ENCODE measurements at places on chromosomes 7 and 10.

- no peak for DNase-seq
Observed at GRCh38 chr7:152158801-152159587, 133.5 kb downstream of the GALNT11 start.

DNA sequence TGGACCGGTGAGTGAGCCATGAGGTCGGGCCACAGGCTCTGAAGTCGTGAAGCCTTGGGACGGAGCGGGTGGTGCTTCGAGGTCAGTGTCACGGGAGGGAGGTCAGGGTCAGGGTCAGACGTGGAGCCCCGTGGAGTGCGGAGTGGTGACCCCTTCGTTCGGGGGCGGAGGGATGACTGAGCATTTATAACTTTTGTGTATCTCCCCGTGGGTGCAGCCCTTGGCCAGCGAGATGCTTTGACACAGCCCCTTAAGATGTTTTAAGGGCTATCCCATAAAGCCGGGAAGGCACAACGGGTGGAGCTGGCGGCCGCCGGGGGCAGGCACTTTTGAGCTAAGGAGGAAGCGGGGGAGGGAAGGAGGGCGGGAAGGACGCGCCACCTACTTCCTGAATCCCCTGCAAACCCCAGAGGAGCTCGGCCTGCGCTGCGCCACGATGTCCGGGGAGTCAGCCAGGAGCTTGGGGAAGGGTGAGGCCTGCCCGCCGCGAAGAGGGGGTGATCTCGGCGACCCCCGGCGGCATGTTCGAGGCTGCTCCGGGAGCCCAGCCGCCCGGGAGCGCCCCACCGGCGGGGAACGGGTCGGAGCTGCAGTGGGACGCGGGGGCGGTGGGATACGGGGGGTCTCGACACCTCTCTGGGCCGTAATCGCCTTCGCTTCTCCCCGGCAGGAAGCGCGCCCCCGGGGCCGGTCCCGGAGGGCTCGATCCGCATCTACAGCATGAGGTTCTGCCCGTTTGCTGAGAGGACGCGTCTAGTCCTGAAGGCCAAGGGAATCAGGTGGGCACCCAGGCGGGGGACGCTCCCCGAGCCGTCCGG lies at the start of gene GSTO1:
Gene GSTO1 (plus strand): TSS at position 400 of the 818 bp plus-strand sequence. CDS start 37 bp downstream, at position 437.
- DNase-seq = peak; percentile 62

DNA sequence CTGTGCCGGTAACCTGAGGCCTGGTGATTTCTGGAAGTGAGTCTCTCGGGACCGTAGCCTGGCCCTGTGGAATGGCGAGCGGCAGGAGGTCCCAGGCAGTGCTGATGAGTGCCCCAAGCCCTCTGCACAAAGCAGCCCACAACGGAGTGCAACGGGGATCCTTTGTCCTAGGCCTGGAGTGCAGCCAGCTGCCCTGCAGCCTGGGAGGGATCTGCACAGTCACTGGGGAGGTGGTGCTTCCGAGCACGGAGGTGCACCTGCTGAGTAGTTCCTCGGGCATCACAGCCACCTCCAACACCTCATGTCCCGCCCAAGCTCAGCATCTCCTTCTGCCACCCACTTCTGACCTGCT lies 162.8 kb upstream of the ZMIZ1 start:
- DNase-seq = no peak

- DNase-seq = no peak
Observed at GRCh38 chr10:50385624-50386023, 134.3 kb upstream of the ASAH2 start.

- DNase-seq = no peak
Observed at GRCh38 chr10:75910032-75910431, 478.6 kb downstream of the LRMDA start.

DNA sequence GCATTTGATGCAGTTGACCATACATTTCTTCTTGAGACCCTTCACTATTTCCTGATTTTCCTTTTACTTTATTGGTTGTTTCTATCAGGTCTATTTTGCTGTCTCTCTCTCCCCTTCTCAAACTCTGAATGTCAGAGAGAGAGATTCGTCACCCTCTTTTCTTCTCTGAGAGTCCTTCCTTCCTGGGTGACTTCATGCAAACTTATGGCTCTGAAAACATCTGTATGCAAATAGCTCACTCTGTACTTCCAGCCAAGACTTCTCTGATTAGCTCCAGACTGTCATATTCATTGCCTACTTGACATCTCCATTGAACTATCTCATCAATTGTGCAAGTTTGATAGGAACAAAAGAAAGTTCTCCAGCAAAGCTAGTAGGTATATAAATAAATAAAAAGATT lies 191.7 kb upstream of the KLF6 start:
- no peak for DNase-seq

GRCh38 chr10:3935933-3936359 lies 150.9 kb upstream of the KLF6 start:
- no peak for DNase-seq

DNA sequence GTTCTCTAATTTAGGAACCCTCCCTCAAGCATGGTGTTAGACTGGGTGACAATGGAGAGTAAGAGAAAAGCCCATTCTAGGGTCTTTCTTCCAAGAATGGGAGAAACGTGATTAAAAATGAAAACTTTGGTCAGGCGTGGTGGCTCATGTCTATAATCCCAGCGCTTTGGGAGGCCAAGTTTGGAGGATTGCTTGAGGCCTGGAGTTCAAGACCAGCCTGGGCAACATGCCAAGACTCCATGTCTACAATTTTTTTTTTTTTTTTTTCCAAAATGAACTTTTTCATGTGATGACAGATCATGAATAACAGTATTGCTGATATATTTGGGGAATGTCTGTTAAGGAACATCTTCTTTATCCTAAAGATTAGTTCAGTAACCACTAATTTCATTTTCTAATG lies 194.6 kb downstream of the MLLT10 start:
- DNase-seq = no peak

- DNase-seq = no peak
Observed at GRCh38 chr7:93375603-93376002, 143.4 kb downstream of the VPS50 start.

DNA sequence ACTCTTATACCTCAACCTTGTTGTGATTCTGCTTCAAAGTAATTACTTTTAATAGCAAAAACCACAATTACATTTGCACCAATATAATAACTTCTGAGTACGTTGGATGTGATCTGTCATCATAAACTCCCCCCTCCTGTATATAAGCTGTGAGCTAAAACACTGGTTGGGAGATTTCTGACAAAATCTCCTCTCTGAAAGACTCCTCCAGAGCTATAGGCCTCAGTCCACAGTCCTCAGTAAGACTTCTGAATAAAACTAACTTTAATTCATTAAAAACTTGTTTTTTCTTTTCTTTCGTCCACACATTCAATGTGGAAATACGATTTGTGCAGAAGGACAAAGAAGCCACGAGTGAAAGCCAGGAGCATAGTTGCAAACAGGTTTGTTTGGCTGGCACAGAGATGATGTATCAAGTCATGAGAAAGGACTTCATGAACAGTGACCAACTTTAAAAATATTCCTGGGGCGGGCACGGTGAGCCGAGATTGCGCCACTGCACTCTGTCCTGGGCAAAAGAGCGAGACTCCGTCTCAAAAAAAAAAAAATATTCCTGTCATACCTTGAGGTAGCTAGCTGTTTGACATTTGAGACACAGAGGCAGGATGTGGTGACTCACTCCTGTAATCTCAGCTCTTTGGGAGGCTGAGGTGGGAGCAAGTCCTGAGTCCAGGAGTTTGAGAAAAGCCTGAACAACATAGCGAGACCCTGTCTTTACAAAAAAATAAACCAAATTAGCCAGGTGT lies 91.1 kb upstream of the ARHGAP21 start:
- no peak for DNase-seq

DNA sequence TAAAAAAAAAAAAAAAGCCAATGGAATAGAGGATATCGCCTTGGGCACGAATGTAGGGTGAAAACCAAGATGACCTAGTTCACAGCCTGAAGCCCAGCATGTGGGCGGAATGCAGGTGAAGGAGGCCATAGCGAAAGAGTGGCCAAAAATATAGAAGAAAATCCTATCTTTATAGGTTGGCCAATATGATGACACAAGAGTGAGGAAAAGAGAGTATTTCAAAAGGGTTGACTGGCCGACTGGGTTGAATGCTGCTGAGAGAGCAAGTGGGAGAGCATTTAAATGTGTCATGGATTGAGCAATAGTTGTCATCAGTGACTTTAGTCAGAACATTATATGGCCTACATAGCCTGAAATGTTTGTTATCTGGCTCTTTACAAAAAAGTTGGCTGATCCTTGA lies 17.2 kb upstream of the GLI3 start:
- no peak for DNase-seq

DNA sequence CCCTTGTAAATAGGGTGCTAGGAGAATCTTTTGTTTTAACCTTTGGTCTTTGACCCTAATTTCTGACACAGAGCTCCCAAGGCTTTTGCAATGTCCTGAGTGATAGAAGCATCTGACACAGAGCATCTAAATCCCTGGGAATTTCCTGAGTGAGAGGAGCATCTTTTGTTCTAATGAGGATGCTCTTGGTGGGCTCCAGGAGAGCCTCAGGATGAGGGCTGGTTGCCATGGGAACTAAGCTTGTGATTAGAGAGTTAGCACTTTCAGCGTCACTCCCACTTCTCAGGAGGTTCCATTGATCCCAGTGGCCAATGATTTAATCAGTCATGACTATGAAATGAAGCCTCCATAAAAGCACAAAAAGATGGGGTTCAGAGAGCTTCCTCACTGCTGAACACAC lies 264.8 kb downstream of the KIF20B start:
- no peak for DNase-seq

GRCh38 chr7:158358926-158359645 lies 228.5 kb downstream of the PTPRN2 start:
- peak; percentile 3 for DNase-seq

GRCh38 chr10:68721673-68722335 lies 765 bp downstream of the CCAR1 start:
- DNase-seq = no peak

GRCh38 chr10:33333260-33334101 lies 986 bp downstream of the NRP1 start:
- peak; percentile 62 for DNase-seq

GRCh38 chr7:23216021-23216420 lies 30.6 kb upstream of the GPNMB start:
- DNase-seq = no peak

DNA sequence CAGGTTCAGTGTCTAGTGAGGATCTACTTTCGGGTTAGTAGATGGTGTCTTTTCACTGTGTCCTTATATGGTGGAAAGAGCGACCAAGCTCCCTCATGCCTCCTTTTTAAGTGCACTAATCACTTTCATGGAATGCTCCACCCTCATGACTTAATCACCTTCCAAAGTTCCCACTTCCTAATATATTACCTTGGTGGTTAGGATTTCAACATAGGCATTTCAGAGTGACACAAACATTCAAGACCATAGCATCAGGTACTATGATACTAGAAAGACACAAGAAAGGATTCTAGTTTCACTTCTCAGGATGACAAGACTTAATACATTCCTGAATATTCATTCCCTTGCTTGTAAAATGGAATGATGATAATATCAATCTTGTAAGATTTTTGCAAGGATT lies 119.1 kb upstream of the FAM3C start:
- DNase-seq = no peak

DNA sequence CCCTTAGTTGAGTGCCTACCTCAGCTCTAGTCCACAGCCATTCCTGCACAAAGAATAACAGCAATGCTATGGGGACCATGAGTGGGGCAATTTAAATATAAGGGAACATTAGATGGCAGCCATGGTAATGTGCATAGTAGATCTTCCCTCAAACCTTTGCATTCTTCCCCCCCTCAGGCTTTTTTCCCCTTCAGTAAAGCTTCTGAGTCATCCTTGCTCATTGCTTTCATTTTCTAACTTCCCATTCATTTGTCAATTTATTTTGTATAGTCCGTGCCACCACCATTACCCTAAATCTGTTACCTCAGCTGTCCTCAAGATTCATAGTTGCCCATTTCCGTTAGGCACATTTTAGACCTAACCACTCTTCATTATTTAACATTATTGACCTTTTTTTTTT lies 10.7 kb downstream of the HECTD2 start:
- DNase-seq = no peak

GRCh38 chr10:77673101-77673500 lies 35.5 kb upstream of the KCNMA1 start:
- DNase-seq = no peak

DNA sequence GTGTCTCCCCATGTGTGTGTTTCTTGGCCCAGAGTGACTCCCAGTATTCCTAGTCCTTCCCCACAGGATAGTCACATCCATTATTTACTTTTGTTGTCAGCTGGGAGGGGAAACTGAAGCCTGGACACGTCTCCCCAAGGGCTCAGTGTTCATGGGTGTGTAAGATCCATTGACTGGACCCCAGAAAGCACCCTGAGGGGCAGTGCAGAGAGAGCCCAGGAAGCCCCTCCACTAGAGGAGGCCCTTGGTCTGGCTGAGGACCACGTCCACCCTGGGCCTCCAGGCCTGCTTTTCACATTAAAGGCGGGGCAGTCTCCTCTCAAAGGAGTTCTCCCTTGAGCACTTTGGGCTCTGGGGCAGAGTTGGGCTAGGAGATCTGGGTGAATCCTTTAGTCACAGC lies 21.3 kb downstream of the ZNF783 start:
- no peak for DNase-seq

GRCh38 chr7:23523486-23524075 lies 8.2 kb downstream of the TRA2A start:
- no peak for DNase-seq

- no peak for DNase-seq
Observed at GRCh38 chr10:88908194-88908593, 28.1 kb downstream of the STAMBPL1 start.

- DNase-seq = peak; percentile 74
Observed at GRCh38 chr7:116210345-116211005, at the start of gene TES. Gene TES (plus strand): TSS chr7:116210539. CDS start chr7:116210708, 169 bp downstream.

GRCh38 chr7:157339777-157340677 lies 3.2 kb downstream of the DNAJB6 start:
- peak; percentile 80 for DNase-seq

DNA sequence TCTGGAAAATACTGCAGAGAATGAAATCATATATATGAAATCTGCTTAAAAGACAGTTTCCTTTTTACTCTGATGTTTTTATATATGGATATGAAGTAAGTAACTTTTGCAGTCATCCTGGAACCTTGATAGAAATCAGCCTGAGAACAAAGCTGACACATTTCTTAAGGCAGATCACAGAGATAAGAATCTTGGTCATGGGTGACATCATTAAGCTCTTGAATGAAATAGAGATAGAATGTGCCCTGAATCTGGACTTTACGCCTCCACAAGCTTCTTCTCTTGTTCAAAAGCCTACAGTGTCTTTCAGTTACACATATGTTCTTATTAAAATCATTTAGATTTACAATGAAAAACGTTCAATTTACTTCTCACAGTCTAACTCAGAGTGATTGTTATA lies 319.1 kb upstream of the CNTNAP2 start:
- no peak for DNase-seq

GRCh38 chr7:24137338-24137737 lies 146.7 kb upstream of the NPY start:
- no peak for DNase-seq

GRCh38 chr7:100539436-100540006 lies 518 bp downstream of the AGFG2 start:
- peak; percentile 32 for DNase-seq

GRCh38 chr10:118407026-118407425 lies 64.9 kb upstream of the FAM204A start:
- DNase-seq = no peak
